ENCODE measurements at places on chromosomes 3 and 15.

GRCh38 chr3:15241341-15241740 lies 35.3 kb downstream of the CAPN7 start:
- DNase-seq = no peak

DNA sequence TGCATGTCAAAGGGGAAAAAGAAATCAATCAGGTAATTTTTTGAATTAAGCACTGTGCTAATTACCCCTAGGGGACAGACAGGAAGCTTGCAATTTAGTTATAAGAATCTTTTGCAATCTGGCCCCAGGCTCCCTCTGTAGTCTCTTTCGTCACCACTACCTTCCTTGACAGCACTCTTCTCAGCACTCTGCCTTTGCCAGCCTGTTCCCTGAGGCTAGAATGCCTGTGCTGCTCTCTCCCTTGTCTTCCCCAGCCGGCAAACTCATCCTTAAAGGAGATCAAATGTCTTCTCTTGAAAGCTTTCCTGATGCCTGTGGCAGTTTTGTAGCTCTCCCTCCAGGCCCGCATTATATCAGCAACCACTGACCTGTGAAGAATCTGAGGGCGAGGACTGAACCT lies 32.4 kb upstream of the PRTG start:
- no peak for DNase-seq

- DNase-seq = no peak
Observed at GRCh38 chr3:9902372-9903237, at the start of gene IL17RE. TSS of gene IL17RE (plus strand) at chr3:9902848. CDS start at chr3:9902933, 85 bp downstream.

DNA sequence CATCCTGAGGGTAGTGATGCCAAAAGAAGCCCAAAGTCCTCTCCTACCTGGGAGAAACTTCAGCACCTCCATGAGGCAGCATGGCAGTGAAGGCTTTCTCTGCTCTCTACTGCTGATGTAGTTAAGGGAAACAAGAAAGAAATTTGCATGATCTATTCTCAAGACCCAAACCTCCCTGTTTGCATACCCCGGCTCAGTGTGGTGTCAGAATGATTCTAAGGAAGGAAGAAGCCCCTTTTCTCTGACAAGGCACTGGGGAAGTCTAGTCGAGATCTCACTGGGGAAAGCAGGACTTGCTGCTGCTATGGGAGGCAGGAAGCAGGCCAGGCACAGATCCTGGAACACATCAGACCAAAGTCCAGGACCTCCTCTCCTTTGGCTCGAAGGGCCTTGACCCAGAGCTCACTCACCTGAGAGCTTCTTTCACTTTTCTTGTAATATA lies 89.4 kb upstream of the ICE2 start:
- no peak for DNase-seq

DNA sequence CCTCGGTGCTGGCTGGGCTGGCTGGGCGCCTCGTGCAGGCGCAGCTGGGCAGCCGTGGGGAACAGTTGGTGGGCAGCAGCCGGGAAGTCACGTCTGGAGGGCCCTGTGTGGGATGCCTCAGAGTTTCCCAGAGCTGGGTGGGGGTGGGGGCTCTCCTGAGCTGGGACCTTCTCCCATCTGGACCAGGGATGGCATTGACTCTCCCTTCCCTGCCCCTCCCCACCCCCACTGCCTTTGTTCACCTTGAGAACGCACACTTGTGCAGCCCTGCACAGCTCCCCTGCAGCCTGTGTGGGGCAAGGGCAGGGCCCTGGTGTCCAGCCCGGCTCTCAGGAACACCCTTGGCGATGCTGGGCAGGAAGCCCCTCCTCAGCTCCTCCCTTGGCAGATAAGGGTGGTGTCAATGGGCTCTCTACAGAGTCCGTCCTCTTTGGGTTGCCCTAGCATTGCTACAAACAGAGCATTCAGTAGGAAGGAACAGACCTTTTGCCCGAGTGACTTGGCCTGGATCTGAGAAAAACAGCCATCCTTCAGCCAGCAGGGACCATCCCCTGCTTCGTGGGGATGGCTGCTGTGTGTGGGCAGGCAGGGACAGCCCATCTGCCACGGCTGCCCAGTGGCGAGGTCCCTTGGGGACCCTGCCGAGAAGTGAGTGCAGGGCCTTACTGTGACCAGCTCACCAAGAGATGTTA lies 25.5 kb upstream of the KLF13 start:
- DNase-seq = no peak

GRCh38 chr15:58686286-58686685 lies 63.2 kb downstream of the ADAM10 start:
- no peak for DNase-seq

- no peak for DNase-seq
Observed at GRCh38 chr3:158789592-158789991, 12.3 kb upstream of the MFSD1 start.

DNA sequence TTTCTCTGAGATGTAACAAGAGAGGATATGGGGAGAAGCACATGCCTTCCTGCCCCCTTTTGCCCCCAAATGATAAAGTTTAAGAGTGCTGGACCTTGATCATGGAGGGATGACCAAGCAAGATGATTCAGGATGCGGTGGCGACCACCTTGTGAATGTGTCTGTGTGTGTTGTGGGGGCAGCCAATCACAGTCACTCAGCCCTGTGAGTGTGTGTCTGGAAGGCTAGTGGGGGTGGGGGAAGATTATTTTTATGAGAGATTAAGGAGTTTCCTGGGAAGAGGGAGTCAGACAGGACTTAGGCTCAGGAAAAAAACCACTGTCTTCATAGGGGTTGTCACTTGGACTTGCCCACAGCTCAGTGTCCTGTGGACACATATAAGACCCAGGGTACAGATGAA lies 57.8 kb upstream of the KY start:
- no peak for DNase-seq

DNA sequence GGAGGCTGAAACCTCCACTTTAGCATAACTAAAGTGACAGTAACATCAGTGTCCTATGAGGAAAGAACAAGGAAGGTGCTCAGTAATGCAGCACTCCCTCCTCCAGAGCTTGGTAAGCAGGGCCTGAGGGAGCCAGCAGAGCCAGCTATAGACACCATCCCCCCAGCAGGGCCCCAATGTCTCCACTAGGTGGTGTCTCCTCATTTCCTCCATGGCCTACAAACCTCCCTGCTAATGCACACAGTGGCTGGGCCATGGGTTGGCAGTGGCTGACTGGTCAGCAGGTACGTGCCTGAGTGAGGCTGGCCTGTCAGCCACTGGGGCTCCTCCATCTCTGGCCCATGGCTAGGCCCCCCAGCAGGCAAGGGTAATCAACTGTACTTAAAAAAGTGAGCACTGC lies 13.6 kb downstream of the MRPS25 start:
- DNase-seq = peak; percentile 16

DNA sequence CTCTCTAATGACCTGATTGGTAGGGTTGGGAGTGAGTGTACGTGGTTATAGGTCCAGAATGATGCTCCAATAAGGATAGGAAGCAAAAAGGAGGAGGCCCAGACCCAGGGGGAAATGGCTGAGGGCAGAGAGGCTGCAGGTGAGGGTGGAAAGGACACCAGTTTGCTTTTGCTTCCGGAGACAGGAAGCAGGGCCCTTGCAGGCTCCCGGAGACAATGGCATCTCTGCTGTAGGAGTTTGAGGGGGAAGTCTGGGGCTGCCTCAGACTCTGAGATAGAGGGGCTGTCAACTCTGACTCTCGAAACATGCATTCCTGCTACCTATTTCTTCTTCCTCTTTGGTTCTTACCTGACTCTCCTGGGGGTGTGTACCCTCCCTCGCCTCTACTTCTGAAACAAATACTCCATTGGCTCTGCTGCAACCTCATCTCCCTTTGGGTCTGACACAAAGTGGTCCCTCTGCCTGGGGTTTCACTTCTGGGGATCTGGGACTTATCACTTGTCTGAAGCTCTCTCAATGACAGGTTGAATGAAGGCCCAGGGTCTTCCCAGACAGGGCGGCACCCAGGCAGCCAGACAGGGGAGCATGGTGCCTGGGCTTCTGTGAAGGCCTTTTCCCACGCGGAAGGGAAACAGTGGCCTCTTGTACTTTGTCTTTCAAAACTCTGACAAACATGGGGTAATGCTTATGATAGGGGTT lies 61.5 kb downstream of the CHRD start:
- DNase-seq = no peak

GRCh38 chr3:153180860-153181372 lies 18.9 kb downstream of the RAP2B start:
- DNase-seq = no peak

GRCh38 chr3:124333931-124334640 lies 342.2 kb upstream of the ROPN1 start:
- no peak for DNase-seq

DNA sequence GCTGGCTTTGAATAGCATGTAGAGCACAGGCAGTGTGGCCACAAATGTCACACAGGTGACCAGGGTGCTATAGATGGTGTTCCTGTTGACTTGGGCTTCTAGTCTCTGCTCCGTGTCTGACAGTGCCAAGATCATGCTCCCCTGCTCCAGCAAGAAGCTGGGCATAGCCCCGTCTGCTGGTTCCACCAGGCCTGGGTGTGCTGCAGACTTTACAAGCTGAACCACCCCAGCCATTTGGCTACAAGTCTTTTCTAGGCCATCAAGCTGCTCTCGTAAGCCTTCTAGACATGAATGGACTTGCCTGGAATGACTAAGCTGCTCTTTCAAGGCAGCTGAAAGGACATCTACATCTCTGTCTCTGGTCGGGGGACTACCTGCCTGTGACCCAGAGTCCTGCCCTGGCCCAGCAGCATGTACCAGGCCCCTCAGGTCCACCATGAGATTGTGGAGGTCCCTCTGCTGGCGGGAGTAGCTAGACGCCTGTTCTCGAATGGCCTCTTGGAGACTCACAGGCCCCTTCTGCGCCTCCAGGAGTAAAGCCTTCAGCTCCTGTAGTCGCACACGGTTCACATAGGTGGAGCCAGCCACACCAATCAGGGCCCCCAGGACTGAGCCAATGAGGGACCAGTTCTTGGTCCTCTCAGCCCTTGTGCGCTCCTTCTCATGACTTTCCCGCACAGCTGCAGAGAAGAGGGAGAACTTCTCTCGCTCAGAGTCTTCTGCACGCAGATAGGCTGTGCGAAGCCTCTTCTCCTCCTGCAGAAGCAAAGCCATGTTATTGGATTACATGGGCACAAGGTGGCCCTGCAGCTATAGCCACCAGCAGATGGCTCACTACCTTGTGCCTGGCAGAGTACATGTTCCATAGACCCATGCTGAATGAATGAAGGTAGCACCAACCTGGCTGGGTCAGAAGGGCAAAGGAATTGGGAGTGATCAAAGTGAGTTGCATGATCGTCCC lies 2.8 kb upstream of the PLXNB1 start:
- no peak for DNase-seq

- DNase-seq = no peak
Observed at GRCh38 chr3:128237348-128238183, 84.3 kb downstream of the EEFSEC start.

DNA sequence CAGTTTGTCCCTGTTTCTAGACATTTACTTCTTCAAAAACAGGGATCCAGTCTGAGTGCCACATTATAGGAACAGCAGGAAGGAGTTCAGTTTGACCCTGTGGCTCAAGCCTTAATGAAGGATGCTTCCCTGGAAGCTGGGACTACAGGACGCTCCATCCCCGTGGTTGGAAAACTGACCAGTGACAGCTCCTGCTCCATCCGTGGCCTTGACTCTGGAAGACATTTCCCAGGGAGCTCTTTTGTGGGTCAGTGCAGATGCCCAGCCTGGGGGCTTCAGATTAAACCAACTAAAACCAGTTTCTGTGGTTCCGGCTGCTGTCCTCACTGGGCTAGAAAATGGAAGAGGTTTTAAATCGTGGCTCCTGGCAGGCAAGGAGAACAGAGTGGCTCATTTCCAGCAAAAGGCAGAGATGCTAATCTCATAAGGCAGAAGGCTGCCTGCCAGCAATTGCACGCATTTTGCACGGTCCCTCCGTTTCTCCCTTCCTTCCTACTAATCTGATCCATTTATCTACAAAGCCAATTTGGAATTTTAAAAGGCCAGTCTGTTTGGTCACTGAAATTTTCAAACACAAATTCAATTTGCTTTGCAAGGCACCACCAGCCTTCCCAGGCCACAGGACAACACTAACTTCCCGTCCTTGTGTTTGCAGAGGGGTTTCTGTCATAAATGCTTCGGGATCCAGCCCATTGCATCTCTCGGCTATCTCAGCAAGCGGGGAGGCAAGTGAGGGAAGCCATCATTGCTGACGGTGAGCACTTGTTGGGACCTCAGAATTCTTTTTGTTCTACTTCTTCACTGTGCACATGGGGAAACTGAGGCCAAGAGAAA lies 6.2 kb upstream of the SSUH2 start:
- DNase-seq = no peak

GRCh38 chr3:28948685-28949084 lies 332.2 kb upstream of the RBMS3 start:
- DNase-seq = no peak

DNA sequence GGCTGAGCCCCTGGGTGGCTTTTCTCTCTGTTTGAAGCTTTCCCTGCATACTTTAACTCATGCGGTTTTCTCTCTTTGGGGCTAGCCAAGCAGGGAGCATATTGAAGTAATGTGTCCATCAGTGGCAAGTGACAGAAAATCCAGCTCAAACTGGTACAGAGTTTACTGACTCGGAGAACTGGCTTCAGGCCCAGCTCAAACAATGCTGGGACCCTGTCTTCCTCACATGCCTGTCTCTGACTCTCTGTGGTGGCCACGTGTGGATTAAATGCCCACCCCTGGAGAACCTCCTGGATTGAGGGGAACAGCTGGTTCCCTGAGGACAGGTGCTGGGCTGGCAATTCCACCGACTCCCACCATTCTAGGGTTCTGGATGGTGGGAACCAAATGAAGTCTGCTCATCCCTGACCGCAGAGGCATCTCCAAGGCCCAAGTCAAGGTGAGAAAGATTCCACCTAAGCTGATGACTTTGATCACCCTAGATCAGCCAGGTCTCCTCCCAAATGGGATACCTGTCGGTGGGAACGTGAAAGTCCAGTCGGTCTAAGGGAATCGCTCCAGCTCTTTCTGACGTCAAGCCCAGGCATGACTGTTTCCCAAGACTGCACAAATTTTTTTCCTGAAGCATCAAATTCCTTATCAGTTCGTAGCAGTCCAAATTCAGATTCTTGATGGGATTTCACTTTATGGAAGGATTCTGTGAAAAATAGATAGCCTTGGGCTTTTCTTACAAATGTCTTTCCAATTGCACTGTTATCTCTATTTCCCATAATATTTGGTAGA lies 16.3 kb upstream of the HDAC11 start:
- no peak for DNase-seq

GRCh38 chr3:28207000-28207733 lies 34.3 kb upstream of the CMC1 start:
- DNase-seq = no peak

DNA sequence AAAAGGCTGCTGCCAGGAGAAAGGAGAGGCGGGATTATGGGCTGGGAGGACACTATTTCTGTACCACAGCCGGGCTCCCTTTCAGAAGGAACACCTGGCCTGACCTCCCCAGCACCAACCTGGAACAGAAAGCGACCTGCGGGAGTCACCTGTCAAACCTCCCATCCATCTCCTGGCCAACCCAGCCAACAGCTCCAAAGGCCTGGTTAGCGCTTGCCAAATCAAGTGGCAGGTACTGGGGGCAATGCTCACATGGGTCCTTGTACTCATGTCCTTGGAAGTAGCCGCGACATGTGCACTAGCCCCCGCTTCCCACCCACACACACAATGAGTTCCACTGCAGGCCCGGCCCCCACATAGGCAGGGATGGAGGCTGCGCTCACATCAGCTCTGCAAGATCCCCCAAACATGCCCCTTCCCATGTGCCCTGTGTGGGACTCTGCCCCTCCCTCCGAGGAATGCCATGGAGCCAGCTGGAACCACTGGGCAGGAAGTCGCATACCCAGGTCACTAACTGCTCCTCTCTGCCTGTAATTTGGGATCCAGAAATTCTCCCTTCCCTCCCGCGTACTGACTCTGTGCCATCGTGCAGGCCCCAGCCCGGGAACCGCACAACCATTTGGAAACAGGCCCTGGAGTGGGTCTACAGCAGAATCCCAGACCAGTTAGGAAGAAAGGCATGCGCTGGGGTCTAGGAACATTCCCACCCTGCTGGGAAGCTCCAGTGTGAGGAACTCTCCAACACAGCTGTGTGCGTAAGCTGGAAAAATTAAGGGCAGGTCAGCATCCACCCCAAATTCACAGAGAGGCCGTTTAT lies 98.9 kb downstream of the LRIG1 start:
- no peak for DNase-seq
